ENCODE measurements at places on chromosomes 12 and 14.
A peak's percentile ranks its signal among the peaks of the same experiment; 100 is the strongest.

- peak; percentile 29 for DNase-seq
Measured at GRCh38 chr12:113071135-113072112, 14.9 kb downstream of the DTX1 start.

DNA sequence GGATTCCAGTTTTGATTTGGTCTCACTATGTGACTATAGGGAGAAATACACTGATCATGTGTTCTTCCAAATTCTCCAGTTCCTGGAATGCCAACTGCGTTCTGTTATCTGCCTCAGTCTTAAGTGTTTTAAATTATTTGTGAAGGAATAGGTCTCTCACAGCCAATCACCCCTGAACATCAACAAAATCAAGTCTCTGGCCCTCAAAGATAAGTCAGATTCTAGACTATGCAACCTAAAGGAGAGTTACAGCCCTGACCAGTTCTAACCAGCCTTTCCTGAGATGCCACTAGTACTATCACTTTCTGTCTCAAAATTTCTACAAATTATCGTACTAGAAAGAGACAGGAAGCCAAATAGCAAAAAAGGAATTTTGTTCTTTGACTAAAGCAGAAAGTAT lies 22.3 kb downstream of the ZFC3H1 start:
- no peak for DNase-seq

DNA sequence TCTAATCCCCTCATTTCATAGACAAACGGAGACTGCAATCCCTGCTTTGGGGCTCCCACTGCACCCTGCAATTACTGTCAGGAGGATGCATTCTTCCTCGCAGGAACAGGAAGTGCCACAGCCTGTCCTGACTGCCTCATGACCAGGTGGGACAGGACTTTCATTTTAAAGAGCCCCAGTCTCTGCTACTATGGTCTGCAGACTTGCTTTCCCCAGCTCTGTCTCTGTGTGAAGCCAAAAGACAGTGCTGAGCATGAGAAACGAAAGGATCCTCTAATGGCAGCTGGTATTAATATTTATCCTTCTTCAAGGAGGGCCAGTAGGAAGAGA lies 60.0 kb upstream of the PNMA1 start:
- DNase-seq: no peak

- no peak for DNase-seq
Measured at GRCh38 chr14:35818346-35819115, 7.6 kb upstream of the BRMS1L start.

DNA sequence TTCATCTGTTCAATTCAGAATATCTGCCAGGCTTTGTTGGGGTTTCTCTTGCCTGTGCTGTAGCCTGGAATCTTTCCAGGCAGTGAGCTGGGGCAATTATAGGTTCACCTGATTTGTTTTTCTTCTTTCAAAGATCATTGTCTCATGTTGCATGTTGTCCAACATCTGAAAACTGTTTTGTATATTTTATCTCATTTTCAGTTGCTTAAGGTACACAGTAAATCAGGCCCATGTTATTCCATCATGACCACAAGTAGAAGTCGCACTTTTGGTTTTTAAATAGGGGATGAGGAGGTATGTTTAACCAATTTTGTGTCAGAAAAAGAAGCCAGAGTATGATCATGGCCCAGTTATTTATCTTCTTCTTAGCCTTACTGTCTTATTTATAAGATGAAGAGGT lies 24.9 kb upstream of the FUT8 start:
- DNase-seq: no peak

- DNase-seq: no peak
Measured at GRCh38 chr14:73272393-73272792, 35.1 kb downstream of the PAPLN start.

DNA sequence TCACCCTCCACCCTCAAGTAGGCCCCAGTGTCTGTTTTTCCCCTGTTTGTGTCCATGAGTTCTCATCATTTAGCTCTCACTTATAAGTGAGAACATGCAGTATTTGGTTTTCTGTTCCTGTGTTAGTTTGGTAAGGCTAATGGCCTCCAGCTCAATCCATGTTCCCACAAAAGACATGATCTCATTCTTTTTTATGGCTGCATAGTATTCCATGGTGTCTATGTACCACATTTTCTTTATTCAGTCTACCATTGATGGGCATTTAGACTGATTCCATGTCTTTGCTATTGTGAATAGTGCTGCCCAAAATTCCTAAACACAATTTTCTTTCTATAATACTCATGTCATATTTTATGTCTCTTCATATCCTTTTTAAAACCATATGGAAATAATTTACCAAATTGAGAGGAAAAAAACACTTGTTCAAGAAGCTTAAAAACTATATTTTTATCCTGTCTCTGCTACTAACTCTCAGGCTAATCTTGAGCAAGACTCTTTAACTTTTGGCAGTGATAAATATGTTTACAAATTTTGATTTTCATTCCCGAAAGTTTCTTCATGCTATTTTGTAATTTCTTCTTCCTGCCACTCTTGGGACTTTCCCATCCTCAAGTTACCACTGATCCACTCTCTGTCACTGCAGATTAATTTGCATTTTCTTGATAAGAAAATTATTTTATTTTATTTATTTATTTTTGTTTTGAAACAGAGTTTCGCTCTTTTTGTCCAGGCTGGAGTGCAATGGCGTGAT lies 28.0 kb upstream of the OSBPL8 start:
- DNase-seq: no peak

- DNase-seq: no peak
Measured at GRCh38 chr14:74720526-74720925, 7.6 kb downstream of the FCF1 start.

- DNase-seq: no peak
Measured at GRCh38 chr12:18676996-18677588, 60.7 kb downstream of the PLCZ1 start.

DNA sequence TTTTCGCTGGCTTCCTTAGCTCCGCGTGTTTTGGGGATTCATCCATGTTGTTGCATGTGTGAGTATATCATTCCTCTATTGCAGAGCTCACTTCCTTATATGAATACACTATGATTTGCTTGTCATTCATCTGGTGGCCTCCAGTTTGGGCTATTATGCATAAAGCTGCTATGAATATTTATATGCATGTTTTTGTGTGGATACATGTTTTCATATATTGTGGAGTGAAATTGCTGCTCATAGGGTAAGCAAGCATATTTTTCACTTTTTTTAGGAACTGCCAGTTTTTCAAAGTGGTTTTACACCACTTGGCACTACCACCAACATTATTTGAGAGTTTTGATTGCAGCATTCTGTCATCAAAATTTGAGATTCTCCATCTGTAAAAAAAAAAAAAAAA lies 190.0 kb downstream of the TMEM132C start:
- no peak for DNase-seq

DNA sequence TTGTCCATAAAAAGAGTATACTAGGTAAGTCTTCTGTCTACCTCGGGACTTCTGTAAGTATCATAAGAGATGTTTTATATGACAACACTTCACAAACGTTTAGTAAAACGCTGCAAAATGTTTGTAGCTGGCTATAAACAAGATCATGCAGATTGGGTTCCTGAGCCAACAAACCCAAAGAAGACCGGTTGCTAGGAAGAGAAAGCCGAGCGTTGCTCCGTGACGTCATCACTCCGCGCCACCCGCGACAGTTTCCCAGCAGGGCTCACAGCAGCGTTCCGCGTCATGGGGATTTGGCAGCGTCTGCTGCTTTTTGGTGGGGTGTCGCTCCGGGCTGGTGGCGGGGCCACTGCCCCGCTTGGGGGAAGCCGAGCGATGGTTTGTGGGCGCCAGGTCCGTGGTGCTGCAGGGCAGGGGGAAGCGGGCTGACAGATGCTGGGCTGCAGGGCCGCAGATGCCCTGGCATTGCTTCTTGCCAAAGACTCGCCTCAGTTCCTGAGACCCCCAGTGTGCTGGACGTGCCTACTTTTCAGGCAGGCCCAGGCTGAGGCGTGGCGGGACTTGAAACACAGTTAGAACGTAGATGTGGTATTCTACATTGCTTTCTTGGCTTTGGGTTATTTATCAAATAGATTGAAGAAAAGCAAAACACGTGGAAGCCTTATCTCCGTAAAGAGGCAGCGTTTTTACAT lies at the start of gene NUBPL:
NUBPL (plus strand) TSS at position 250 of the 692 bp plus-strand sequence; CDS start at position 286, 36 bp downstream.
- DNase-seq: peak; percentile 95

DNA sequence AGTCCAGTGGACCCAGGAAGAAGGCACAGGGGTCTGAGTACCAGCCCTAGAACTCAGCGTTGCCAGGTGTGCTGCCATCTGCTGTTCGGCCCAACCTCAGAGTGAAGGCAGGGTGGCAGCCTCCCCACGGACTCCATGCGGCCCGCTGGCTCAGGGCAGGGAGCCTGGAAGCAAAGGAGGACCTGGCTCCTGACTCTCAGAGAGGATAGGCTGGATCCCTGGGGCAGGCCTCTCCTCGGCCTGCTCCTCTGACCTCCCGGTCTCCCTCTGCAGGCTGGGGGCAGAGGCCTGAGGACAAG lies 10.1 kb downstream of the MCRS1 start:
- DNase-seq: no peak

GRCh38 chr14:52363041-52363704 lies 49.1 kb downstream of the PTGER2 start:
- no peak for DNase-seq

DNA sequence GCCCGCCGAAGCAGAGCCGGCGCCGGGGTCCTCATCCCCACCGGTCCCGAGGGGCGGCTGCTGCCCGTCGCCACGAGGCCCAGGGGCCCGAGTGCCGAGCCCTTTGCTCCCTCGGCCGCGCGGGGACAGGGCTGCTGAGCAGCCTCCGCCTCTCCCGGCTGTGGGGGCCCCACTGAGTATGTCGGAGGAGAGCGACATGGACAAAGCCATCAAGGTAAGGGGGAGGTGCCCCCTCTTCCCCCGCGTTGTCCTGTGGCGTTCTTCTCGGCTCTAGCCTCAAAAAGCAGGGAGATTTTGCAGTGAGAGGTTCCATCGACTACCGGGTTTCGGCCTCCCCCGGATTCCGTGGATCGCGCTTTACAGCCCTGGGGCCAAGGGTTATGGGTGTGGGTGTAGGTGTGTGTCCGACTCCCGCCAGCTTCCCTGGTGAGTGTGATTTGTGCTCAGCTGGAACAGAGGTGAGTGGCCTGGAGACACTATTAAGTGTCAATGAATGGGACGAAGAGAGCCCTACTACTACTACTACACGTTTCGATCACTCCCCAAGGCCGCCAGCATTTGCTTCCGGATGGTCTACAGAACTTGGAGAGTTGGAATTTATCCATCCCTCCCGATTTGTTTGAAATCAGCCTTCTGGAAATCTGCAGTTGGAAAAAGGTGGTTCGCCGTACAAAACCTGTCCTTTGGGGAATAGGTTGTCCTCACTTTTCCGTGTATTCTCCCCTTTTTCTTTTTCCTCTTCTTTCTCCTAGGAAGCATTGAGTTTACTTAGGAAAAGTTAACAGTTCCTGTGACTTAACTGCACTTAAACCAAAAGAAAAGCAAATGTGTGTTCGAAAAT lies 748 bp downstream of the MAPKAPK5 start:
- DNase-seq: no peak

GRCh38 chr14:30569216-30569902 lies 10.4 kb downstream of the G2E3 start:
- DNase-seq: no peak

DNA sequence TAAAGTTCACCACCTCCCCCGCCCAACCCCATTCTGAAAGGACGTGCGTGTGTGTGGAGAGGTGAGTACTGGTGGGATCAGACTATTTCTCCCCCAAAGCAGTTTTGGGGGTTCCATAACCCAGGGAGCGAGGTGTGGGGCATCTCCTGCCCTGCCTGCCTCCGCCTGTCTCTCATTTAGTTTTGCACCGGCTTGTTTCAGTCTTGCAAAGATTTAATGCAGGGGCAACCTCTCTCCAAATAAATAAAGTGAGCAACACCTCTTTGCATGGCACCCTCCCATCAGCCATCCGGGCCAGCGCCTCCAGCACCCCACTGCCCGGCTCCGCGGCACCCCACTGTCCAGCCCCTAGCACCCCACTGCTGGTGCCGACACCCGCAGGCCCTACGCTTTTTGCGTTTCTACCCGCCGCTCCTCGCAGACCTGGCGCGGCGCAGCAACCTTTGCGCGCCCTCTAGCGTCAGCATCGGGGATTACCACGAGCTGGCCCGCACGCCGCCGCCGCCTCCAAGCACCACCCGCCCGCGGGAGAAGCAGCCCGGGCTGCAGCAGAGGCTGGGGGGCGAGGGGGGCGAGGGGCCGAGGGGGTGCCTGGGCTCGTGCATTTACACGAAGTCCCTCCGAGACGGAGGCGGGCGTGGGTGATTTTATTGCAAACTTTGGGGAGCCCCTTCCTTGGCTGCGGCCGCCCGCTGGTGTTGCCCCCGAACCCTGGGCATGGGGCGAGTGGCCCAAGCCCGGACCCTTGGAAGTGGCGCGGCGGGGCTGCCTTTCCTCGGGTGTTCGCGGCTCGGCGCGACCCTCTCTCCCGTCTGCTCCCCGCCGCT lies 55.8 kb upstream of the VRK1 start:
- DNase-seq: peak; percentile 73

DNA sequence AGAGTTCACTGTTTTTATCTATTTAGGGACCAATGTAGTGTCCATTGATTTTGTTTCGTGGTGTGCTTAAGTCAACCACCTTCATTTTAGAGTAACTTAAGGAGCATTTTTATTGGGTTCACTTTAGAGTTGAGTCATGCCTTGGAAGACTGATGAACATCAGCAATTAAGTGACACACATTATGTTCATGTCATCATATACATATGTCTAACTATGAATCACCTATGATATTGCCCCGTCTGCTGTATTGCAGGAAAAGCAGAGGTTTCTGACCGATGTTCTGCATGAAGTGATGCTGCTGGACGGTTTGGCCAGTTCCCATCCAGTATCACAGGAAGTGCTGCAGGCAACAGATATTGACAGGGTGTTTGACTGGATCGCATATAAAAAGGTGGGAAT lies 227.1 kb downstream of the TRHDE start:
- no peak for DNase-seq

DNA sequence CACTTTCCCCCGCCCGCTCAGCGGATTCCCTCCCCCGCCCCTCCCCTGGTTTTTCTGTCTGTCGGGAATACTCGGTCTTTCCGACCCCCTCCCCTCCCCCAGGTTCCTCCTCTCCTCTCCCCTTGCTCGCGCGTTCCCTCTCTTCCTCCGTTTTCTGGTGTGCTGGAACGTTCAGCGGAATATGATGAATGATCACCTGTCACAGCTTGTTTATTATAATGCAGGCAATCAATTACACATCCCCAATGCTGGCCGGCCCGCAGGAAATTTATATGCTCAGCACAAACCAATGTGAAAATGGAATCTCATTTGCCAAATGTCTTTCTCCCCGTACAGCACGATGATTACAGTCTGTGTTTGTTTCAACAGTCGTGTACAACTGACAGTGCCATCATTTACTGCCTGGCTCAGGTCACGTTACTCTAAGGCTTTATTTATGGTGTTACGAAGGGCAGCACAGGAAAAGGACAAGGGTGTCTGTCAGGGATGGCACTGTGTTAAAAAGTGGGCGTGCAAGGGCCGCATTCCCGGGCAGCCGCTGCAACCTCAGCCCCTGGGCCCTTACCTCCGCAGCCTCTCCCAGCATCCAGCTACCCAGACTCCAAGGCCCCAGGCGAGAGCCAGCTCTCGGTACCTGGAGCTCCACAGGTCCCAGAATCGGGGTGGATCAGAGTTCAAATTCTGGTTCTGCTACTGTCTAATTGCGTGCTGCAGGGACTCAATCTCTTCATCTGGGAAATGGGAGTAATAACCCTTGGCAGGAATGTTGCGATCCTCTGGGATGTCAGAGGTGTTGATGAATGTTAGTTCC lies 24.7 kb upstream of the MAP1LC3B2 start:
- DNase-seq: peak; percentile 52
